ENCODE measurements at places on chromosomes 5 and 9.

DNA sequence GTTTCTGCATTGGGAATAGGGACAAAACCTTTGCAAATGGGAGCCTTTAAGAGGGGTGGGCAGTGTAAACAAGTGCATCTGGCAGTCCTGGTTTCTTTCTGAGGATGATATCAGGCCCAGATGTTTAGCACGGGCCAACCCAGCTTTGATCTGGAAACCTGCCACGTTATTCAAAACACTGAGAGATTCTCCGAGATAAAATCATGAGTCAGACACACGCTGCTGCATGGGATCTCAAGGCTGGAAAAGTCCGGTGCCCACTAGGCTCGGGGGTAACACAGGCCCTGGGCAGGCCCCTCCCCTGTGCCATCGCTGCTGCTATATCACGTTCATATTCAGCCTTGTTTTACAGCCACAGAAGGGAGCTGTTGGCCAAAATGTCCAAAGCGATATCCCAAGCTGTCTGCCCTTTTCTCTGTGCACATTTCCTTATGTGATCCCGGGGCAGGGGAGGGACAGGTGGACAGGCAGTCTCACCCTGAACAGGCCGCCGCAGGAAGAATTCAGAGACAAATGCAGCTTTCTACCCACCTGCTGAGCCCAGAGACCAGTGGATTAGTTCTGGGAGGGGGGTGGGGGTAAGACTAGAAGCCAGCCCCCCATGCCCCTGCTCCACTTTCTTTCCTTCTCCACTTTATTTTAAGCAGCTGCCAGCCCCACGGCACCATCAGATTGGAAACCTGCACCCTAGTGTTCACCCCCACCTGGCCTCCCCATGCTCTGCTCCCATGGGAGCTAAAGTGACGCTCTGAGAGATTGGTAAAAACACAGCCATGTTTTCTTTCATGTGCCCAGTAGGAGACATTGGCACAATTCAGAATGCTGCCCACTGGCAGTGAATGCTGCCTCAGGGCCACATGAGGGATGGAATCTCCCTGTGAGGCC is 63.1 kb downstream of the TMOD1 start:
- H3K4me1 ChIP-seq, result peaks cover 4% of the 10 kb centered on the region
- H3K4me3 ChIP-seq, result no peak overlapping the region
- no peak overlapping the region for H3K27ac ChIP-seq
- peak; percentile 26 for DNase-seq
- no peaks in the 10 kb centered on the region for H3K27me3 ChIP-seq
- H3K36me3 ChIP-seq, result peaks cover 1% of the 10 kb centered on the region

DNA sequence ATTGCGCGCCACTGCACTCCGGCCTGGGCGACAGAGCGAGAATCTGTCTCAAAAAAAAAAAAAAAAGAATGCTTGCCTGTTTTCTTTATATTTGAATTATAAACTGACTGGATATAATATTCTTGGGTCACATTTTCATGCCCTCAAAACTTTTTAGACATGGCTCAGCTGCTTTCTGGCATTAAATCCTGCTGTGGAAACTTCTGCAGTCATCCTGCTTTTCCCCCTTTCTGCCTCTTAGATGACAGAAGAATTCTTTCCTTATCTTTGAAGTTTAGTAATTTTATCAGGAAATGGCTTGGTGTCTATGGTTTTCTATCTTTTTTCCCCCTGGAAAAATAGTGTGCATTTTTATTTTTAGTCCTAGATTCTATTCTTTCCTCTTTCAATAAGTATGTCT is 234.5 kb downstream of the AOPEP start:
- peak overlapping the region; percentile 54 for H3K27ac ChIP-seq
- H3K4me1 ChIP-seq, result peaks cover 24% of the 10 kb centered on the region
- H3K27me3 ChIP-seq, result no peaks in the 10 kb centered on the region
- DNase-seq, result no peak

GRCh38 chr5:102875721-102876123 is 120.6 kb downstream of the PAM start:
- H3K36me3 ChIP-seq, result no peaks in the 10 kb centered on the region
- DNase-seq, result no peak
- H3K4me3 ChIP-seq, result no peak overlapping the region
- no peak overlapping the region for H3K27ac ChIP-seq
- no peaks in the 10 kb centered on the region for H3K4me1 ChIP-seq
- H3K27me3 ChIP-seq, result no peaks in the 10 kb centered on the region

GRCh38 chr5:78961743-78962142 is 23.4 kb downstream of the ARSB start:
- H3K36me3 ChIP-seq, result no peaks in the 10 kb centered on the region
- H3K27ac ChIP-seq, result no peak overlapping the region

GRCh38 chr5:146273109-146273508 is 65.5 kb upstream of the POU4F3 start:
- H3K4me1 ChIP-seq, result no peaks in the 10 kb centered on the region
- H3K36me3 ChIP-seq, result peaks cover 27% of the 10 kb centered on the region
- no peak for DNase-seq
- no peaks in the 10 kb centered on the region for H3K27me3 ChIP-seq
- no peak overlapping the region for H3K27ac ChIP-seq

- no peaks in the 10 kb centered on the region for H3K36me3 ChIP-seq
- H3K4me3 ChIP-seq, result no peak overlapping the region
- peak; percentile 35 for DNase-seq
- no peaks in the 10 kb centered on the region for H3K27me3 ChIP-seq
These were observed 40.6 kb downstream of the WWC1 start for GRCh38 chr5:168332042-168332441.

GRCh38 chr5:72566746-72567145 is 59.5 kb upstream of the ZNF366 start:
- H3K27me3 ChIP-seq, result no peaks in the 10 kb centered on the region
- no peak overlapping the region for H3K27ac ChIP-seq
- H3K4me1 ChIP-seq, result no peaks in the 10 kb centered on the region
- no peak for DNase-seq

DNA sequence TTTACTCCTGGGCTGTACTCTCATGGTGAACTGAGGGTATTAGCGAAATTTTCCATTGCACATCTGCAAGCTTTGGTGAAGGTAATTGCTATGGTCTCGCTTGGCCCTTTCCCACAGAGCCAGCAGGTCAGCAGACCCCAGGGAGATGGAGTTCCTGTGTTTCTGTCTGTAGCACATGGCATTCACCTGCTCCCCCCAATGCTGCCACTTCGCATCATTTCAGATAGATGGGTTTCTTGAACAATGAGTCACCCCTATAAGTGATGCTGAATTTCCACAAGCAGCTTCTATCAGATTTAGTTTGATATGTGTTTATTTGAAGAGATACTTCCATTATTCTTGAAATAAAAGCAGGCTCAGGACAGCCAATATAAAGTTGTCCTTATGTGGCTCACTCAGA is 117.8 kb downstream of the ERCC6L2 start:
- no peak overlapping the region for H3K4me3 ChIP-seq
- H3K27ac ChIP-seq, result no peak overlapping the region
- H3K36me3 ChIP-seq, result no peaks in the 10 kb centered on the region
- H3K27me3 ChIP-seq, result no peaks in the 10 kb centered on the region

DNA sequence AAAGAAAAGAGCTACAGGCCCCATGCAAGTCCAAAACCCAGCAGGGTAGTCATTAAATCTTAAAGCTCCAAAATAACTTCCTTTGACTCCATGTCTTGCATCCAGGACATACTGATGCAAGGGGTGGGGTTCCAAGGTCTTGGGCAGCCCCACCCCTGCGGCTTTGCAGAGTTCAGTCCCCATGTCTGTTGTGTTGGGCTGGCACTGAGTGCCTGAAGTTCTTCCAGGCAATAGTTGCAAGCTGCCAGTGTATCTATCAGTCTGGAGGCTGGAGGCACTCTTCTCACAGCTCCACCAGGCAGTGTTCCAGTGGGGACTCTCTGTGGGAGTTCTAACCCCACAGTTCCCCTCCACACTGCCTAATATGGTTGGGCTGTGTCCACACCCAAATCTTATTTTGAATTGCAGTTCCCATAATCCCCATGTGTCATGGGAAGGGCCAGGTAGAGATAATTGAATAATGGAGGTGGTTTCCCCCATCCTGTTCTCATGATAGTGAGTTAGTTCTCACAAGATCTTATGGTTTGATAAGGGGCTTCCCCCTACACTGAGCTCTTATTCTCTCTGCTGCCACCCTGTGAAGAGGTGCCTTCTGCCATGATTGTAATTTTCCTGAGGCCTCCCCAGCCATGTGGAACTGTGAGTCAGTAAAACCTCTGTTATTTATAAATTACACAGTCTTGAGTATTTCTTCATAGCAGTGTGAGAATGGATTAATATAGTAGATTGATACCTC is 237.5 kb upstream of the ADRA1B start:
- no peaks in the 10 kb centered on the region for H3K27me3 ChIP-seq
- no peaks in the 10 kb centered on the region for H3K36me3 ChIP-seq
- no peak overlapping the region for H3K4me3 ChIP-seq
- H3K27ac ChIP-seq, result no peak overlapping the region
- no peaks in the 10 kb centered on the region for H3K4me1 ChIP-seq

DNA sequence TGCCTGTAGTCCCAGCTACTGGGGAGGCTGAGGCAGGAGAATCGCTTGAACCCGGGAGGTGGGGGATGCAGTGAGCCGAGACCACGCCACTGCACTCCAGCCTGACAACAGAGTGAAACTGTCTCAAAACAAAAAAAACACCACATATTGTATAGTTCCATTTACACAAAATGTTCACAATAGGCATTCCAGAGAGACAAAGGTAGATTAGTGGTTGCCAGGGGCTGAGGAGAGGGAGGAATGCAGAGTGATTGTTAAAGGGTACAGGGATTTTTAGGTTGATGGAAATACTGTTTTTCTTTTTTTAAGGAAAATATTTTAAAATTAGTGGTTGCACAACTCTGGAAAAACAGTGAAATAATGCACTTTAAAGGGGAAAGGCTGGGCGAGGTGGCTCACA is 19.6 kb downstream of the ETF1 start:
- H3K4me1 ChIP-seq, result peaks cover 13% of the 10 kb centered on the region
- H3K27me3 ChIP-seq, result no peaks in the 10 kb centered on the region
- H3K27ac ChIP-seq, result no peak overlapping the region
- DNase-seq, result no peak
- no peak overlapping the region for H3K4me3 ChIP-seq

GRCh38 chr5:117077142-117077541 is 502.5 kb upstream of the SEMA6A start:
- no peaks in the 10 kb centered on the region for H3K27me3 ChIP-seq
- H3K36me3 ChIP-seq, result no peaks in the 10 kb centered on the region
- DNase-seq, result no peak
- H3K27ac ChIP-seq, result no peak overlapping the region

DNA sequence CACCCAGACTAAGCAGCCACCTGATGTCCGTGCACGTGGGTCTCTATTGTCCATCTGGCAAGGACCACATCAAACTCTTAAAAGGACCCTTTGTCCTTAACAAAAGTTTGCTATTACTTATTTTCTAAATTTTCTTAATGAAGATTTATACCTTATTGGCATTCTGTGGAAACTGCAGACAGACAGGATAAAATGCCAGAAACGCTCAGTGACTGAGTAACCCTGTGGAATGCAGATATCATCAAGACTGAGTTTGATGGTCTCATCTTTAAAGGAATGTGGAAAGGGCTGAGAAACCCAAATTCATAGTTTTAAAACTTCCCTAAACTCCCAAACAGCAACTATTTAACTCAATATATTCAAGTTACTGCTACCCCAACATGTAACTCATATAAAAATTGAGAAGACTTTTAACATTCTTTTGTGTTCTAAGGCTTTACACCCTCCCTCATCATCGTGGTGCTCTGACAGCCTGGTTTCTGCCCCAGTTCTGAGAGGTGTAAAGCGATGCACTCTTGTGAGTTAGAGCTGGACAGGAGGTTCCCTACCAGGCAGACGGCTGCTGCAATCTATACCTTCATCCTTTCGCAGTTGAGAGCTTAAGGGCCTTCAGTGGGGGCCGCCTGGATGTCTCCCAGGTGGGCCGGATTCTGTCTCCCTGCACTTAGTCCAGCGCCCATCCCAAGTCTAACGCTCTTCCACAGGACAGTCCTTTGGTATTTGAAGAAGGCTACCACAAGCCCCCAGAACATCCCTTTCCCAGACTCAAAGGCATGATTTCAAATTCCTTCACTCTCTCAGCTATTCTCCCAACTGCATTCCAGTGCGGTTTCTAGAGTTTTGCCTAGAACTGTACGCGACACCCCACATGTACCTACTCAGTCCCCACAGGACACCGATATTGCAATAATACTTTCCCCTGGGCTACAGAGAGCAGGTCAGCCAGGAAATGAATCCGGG is 68.9 kb downstream of the DAP start:
- no peak for DNase-seq
- H3K36me3 ChIP-seq, result no peaks in the 10 kb centered on the region
- peaks cover 23% of the 10 kb centered on the region for H3K4me1 ChIP-seq
- H3K27ac ChIP-seq, result no peak overlapping the region
- H3K27me3 ChIP-seq, result no peaks in the 10 kb centered on the region
- no peak overlapping the region for H3K4me3 ChIP-seq

DNA sequence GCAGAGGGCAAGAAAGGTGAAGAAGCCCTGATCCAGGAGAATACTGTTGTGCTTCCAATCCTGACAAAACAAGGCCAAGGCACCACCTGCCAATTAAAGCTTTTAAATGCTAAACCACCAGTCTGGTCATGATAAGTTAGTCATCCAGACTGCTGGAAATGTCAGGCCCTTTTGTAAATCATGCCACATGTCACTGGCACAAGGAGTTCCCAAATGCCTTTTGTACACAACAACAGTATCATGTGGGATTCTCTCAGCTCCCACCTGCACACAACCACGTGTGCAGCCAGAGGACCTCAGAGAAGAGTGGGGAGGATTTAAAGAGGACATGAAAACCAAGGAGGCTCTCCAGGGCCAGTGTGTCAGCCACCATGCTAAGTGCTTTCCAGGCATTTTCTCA is 99.3 kb downstream of the CDK5RAP2 start:
- DNase-seq, result no peak
- H3K27ac ChIP-seq, result peak overlapping the region; percentile 38
- H3K4me1 ChIP-seq, result peaks cover 21% of the 10 kb centered on the region
- no peaks in the 10 kb centered on the region for H3K27me3 ChIP-seq

DNA sequence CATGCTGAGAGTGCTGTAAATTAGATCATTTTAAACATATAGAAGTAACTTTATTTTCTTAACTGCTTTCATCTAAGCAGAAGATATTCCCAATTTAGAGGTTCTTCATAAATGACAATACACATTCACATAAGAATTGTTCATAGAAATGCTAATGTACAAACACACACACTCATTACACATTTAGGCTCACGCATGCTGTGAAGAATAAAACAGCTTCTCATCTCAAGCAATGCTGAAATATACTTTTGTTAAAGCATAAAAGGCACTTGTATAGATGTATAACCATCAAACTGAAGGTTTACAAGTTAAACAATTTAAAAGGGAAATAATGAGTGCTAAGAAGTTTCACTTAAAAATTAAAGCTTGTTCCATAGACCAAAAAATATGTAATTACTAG is 18.1 kb upstream of the FTMT start:
- H3K4me3 ChIP-seq, result no peak overlapping the region
- no peaks in the 10 kb centered on the region for H3K36me3 ChIP-seq
- no peak overlapping the region for H3K27ac ChIP-seq
- H3K4me1 ChIP-seq, result no peaks in the 10 kb centered on the region
- DNase-seq, result no peak

GRCh38 chr9:76441551-76442322 is 17.2 kb upstream of the GCNT1 start:
- no peak overlapping the region for H3K4me3 ChIP-seq
- no peaks in the 10 kb centered on the region for H3K36me3 ChIP-seq
- H3K27ac ChIP-seq, result no peak overlapping the region
- DNase-seq, result no peak
- no peaks in the 10 kb centered on the region for H3K4me1 ChIP-seq
- no peaks in the 10 kb centered on the region for H3K27me3 ChIP-seq
